A549 treated with RU486 at 1 μM for 4 hours (cell line): ENCODE measurements at places on chromosomes 4 and X. TPM values are rescaled to one million over a fixed set of nuclear protein-coding genes. Genes with fewer than 3 reads are reported as not detected.

The SRPX2 gene
- 2.0 to 3.5 TPM (median 2.9 TPM) in 5 replicates for total RNA-seq

The SPANXN3 gene
- not detected in 5 replicates for total RNA-seq

The PUDP gene
- 22.1 to 27.3 TPM (median 24.8 TPM) in 5 replicates for total RNA-seq

The GABRA4 gene
- total RNA-seq = not detected in 5 replicates

The GDPD2 gene
- 0.06 TPM in 1 of 5 replicates, not detected in the others for total RNA-seq

The F8A2 gene
- not detected in 5 replicates for total RNA-seq

The TCP11X2 gene
- total RNA-seq = not detected in 5 replicates

The RENBP gene
- total RNA-seq = 0.07 to 0.13 TPM in 2 of 5 replicates, not detected in the others

The FHIP1A gene
- total RNA-seq = 0.08 to 0.27 TPM (median 0.17 TPM) in 5 replicates

The PAGE2 gene
- total RNA-seq = not detected in 5 replicates

The PHKA1 gene
- 18.9 to 20.9 TPM (median 20.4 TPM) in 5 replicates for total RNA-seq

The EXOC1L gene
- not detected in 5 replicates for total RNA-seq

The RAB41 gene
- total RNA-seq = not detected in 5 replicates

The DUSP21 gene
- not detected in 5 replicates for total RNA-seq

The CPE gene
- 0.81 to 2.0 TPM (median 1.7 TPM) in 5 replicates for total RNA-seq
